ENCODE measurements at places on chromosomes 6 and 20.

DNA sequence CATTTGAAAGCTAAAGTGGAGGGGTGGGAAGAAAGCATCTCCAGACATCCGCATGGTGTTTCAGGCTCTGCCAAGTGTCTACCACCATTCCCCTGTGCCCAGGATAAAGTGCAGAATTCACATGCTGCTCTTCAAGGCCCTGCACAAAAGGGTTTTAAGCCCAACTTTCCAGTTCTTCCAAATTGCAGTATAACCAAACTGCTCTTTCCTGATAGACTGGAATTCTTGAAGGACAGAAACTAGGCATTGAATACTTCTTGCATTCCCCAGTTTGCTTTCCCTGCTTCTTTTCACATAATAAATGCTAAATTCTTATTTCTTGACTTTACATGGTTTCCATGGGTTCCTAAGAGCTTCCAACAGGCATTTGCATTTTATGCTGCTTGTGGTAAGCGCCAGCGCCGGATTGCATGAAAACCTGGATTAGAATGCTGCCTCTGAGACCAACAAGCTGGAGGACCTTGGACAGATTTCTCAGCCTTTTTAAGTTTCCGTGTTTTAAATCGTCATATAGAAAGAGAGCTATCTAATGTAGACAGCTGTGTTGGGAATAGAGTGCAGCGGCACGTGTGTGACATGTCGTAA, 7.9 kb downstream of the SOX4 start:
- no peak for DNase-seq

DNA sequence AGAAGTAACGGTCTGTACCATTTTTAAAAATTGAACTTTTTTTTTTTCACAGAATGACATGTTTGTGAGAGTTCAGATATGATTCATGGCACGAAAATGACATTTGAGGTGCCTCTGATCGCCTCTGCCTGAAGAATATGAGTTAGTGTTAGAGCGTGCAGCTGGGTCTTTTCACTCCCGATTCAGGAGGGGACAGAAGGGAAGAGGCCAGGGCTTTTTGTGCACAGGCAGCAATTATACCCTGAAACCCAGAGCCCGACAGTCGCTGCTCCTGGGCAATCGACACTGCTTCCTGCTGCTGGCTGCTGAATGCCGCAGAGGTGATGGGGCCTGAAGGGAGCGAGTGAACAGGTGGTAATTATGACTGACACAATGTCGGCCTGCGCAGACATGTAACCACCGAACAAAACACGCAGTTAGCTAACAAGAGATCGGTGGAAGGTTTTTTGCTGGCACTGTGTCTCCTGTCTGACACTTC, 652.0 kb upstream of the NOX3 start:
- no peak for DNase-seq

DNA sequence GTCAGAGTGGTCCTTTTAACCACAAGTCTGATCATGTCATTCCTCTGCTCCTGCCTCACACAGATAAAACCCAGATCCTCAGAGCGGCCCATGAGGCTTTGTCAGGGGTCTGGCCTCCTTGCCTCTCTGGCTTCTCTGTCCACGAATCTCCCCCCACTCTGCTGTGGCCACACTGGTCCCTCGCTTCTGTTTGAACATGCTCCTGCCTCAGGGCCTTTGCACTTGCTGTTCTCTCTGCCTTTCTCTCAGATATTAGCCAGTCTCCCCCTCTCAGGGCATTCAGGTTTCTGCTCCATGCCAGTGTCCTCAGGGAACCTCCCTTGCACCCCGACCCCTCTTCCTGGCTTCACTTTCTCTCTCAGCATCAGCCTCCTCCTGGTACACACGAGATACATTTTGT, 518.5 kb downstream of the PREX1 start:
- DNase-seq, result no peak

- no peak for DNase-seq
These were observed 11.2 kb upstream of the MMP24 start for GRCh38 chr20:35215066-35215956.

- no peak for DNase-seq
These were observed 16.7 kb upstream of the LMBRD1 start for GRCh38 chr6:69813508-69813907.
